ENCODE measurements at places on chromosomes 1 and 21. TPM values are rescaled to one million over a fixed set of nuclear protein-coding genes. Genes with fewer than 3 reads are reported as not detected.
A peak's percentile ranks its signal among the peaks of the same experiment; 100 is the strongest.

The HRNR gene
- not detected for total RNA-seq

- no peak for DNase-seq
Measured at GRCh38 chr1:7590426-7590790, 180.7 kb upstream of the VAMP3 start.

- peak; percentile 77 for DNase-seq
Measured at GRCh38 chr1:31843506-31843905, 27.7 kb upstream of the SPOCD1 start.

DNA sequence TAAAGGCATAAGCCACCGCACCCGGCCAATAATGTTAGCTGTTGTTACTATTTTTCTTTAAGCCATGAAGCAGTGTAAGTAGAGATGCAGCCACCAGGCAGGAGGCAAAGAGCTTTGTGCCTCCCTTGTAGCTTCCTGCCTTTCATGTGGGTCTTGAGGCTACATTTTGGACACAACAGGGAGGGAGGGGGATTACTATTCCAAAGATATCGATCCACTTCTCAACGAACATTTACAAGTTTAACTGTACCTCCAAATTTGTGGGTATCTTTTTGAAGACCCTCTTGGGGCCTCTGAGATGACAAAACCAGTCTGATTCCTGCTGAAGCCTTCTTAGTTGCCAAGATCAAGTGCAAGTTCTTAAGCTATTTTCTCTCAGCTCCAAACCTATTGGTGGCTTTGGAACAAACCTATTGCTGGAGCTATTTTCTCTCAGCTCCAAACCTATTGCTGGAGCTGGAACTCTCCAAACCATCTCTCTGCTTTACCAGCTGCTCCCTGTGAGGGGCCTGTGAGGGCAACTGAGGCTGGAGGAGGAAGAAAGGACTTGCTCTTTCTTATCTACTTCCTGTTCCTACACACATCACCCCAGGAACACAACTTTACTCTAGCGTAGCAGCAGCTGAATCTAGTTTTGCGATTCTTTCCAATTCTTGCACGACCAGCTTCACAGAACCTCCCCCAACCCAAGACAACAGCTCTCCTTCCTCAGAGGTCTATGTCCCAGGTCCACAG, 16.1 kb upstream of the RCAN3 start:
- DNase-seq = no peak

DNA sequence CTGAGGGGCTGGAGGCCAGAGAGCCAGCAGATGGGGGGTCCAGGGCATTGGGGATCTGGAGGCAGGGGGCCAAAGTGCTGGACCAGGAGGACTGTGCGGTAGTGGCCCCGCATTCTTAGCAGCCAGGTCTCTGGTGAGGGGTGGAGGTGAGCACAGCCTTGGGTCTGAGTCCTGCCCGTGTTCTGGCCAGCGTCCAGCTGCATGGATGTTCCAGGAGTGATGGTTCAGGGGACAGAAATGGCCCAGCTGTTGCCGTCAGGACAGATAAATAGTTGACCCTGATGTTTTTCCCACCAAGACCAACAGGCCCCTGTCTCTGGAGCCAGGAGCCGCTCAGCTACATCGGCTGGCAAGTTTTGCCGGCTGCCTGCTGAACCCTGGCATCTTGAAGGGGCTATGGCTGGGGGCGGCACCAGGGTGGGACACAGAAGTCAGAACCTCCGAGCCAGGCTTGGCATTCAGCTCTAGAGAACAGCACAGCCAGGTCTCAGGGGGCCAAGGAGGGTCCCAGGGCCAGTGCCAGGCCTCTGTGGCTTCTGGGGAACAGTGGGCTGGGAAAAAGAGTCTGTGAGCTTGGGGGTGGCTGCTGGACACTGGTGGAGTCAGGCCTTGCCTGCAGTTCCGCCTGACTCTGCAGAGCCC, 19.4 kb upstream of the TTC34 start:
- DNase-seq = no peak

DNA sequence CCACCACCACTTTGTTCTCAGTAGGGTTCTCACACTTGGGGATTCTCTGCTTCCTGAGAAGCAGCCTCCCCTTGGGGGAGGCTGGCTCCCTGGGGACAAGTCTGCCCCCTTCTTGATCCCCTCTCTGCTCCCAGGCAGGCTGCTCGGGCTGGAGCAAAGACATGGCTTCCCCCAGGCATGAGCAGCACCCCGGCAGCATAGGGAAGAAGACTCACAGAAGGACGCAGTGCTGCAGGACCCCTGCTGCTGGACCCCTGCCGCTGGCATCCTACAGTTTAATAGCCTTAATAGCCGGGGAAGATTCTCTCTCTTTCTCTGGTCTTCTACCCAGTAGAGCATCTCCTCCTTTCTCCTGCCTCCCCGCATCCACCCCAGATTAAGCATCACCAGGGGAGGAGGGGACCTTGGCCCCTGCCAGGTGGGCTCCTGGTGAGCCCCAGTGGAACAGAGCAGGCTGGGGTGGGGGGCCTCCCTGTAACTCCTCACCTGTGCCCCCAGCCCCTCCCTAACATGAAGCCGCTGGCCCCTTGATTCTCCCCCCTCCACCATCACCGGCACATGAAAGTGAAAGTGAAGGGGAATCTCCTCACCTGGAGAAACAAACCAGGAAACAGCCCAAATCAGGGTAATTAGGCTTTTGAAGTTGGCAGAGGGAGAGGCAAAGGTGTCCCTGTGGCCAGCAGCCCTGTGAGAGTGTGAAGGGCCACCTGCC, 2.5 kb downstream of the WNT3A start:
- no peak for DNase-seq

- DNase-seq = peak; percentile 78
Measured at GRCh38 chr1:15282038-15282437, 35.0 kb downstream of the FHAD1 start.

DNA sequence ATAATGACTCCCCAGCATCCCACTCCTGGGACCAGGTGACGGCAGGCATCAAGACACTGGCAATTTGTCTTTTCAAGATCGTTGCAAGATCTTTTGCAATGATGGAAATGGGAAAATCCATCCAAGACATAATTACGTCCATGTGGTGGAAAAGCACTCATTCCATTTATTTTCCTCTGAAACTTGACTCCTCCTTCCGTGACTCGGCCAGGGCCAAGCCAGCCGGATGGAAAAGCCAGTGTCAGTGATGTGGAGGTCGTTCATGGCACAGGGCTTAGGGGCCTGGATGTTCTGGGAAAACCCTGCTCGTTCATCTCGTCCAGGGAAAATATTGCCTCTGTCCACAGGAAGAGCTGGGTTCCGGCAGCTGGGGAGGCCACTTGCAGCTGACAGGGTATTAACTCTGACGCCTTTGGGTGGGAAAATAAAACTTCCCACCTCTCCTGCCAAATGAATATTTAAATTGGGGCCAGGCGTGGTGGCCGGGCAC, 46.2 kb downstream of the C1orf198 start:
- DNase-seq = peak; percentile 38

The SPRR4 gene
- total RNA-seq = not detected

The TMCO4 gene
- total RNA-seq = 67.6 TPM

- no peak for DNase-seq
Measured at GRCh38 chr1:61300899-61301298, 218.5 kb downstream of the NFIA start.

DNA sequence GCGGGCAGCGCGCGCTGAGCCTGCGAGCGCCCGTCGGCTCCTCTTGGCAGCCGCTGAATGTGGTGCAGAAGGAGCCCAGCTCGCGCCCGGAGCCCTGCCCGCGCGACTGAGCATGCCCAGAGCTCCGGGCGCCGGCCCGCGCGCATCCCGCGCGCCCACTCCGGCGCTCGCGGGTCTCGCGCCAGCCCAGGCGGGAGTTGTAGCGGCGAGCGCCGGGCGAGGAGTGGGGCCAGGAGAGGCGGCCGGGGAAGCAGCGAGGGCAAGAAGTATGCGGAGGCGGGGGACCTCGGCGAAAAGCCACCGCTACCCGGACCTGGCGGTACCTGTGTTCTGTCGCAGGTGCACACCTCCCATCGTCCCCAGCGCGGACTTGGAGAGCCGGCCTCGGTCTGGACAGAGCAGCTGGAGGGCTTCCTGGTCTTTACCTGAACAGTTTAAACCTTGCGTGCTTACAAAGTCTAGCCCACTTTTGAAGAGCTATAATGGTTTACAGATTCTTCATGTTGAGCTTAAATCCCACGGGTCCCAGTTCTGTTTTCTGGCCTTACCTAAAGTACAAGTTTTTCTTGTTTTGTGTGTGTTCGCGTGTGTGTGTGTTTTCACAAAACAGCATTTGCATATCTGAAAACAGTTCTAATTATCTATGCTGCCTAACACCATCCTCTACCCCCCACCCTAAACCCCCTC, at the start of gene DDAH1:
TSS of gene DDAH1 (minus strand) at position 61 of the 687 bp plus-strand sequence. CDS start 114 bp downstream, outside the sequence.
- DNase-seq = peak; percentile 83

The TSPAN1 gene
- total RNA-seq = 73.9 TPM

The TFF1 gene
- total RNA-seq = not detected

- DNase-seq = peak; percentile 53
Measured at GRCh38 chr21:32726839-32727686, 750 bp downstream of the SYNJ1 start.

DNA sequence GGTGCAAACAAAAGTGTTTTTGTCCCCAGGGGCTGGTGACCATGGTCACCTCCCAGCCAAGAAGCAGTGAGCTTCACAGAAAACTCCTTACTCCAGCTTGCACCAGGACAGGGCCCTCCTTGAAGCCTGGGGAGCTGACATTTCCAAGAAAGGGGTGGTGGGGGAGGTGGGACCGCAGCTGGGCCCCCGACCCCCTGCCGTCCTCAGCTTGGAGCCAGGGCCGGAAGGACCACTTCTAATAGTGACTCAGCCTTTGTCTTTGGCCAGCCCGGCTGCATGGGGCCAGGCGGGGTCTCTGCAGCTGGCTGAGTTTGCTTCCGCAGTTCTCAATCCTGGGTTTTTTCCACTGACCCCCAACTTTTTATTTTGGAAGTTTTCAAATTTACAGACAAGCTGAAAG, 136.5 kb upstream of the POU3F1 start:
- no peak for DNase-seq

The FMO1 gene
- total RNA-seq = 0.81 TPM

GRCh38 chr1:212987702-212988322, 27.9 kb downstream of the ANGEL2 start:
- no peak for DNase-seq

DNA sequence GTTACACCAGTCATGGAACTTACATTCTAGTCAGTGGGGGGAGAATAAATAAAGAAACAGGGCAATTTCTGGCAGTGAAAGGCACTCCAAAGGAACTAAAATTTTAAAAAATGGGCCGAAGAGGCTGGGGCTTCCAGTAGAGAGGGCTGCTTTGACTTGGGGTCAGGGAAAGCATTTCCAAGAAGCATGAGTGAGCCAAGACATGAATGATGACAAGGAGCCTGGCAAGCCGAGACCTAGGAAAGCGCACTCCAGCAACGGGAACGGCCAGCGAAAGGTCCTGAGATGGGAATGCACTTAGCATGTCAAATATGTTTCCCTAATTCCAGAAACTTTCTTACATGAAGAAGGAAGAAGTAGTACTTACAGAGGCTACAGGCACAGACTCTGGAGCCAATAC, 95.4 kb upstream of the NGF start:
- DNase-seq = no peak

DNA sequence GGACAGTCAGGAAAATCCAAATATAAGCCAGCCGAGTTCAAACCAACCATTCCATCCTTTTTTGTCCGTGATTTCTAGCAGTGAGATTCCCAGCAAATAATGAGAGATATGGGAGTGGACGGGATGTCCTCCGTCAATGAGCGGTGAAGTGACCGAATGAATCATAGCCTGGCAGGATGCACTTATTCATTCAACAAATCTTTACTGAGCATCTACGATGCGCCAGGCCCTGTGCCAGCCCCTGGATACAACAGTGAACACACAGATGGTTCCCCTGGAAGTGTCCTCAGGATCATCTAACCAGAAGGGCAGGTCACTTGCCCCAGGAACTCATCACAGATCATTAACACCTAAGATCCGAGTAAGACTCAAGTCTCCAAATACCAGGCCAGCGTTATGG, 8.2 kb upstream of the PLEKHA6 start:
- no peak for DNase-seq
